ENCODE measurements at places on chromosomes 1 and 21.

- DNase-seq, result peak; percentile 31
These were observed 2.4 kb downstream of the RAP1GAP start for GRCh38 chr1:21666576-21667320.

- DNase-seq, result no peak
These were observed 287.1 kb downstream of the LTN1 start for GRCh38 chr21:28705616-28706015.

DNA sequence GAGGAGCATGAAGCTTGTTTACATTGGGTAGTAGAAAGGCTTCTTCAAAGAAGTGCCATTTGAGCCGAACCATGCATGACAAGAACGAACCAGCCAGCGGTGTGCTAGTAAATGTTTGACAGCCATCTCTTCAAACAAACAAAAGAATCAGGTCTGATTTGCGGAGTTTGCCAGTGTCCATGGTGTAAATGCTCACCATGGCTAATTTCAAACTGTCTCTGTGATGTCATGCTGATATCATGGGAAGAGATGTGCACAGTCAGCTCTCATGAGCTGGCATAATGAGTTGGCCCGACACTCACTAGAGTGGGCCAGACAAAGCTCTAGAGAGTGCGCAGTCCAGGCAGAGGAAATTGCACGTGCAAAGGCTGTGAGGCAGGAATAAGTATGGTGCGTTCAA lies 101.1 kb downstream of the KAZN start:
- peak; percentile 63 for DNase-seq

- DNase-seq, result no peak
These were observed 42.8 kb downstream of the PRDM15 start for GRCh38 chr21:41836166-41837015.

DNA sequence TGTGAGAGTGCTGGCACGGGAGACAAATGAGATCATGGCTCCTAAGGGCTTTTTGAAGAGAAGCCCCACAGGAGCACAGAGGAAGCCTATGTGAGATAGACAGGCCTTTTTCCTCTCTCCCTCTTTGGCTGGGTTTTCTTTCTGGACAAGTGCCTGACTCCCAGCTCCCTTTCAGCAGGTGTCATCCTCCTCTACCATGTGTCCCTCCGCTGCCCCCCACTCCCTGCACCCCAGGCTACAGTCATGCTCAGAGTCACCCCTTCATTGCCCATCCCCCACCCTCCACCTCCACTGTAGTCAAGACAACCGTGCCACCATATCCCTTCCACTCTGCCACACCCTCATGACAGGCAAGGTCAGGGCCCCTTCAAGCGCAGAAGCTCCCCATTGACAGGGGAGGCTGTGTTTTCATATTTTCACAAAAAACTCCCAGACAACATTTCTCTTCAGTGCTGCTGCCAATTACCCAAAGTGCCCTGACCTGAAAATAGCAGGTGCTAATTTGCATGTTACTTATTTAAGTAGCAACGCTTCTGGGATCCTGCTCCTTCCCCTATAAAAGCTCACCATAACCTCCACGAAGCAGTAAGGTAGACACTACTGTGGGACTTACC lies 92.1 kb upstream of the IPO9 start:
- no peak for DNase-seq

GRCh38 chr1:32335790-32336590 lies at the start of gene MARCKSL1:
MARCKSL1 (minus strand) TSS chr1:32336233; CDS start chr1:32336033, 200 bp downstream.
- peak; percentile 80 for DNase-seq

GRCh38 chr1:150622303-150622975 lies 7.0 kb downstream of the ENSA start:
- no peak for DNase-seq

GRCh38 chr1:8122477-8123407 lies 96.6 kb upstream of the ERRFI1 start:
- DNase-seq, result no peak

DNA sequence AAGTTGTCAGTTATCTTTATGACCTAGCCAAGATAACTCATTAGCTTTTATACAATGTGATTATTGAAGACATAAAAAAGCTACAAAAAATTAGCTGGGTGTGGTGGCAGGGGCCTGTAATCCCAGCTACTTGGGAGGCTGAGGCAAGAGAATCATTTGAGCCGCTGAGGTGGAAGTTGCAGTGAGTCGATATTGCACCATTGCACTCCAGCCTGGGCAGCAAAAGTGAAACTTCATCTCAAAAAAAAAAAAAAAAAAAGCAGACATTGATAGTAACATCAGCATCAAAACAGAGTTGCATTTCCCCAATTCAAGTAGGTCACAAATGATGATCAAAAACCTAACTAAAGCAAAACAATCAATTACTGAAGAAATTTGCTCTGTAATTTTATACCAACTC lies 191.4 kb downstream of the PTGER3 start:
- DNase-seq, result no peak

GRCh38 chr1:55076356-55076755 lies 37.0 kb downstream of the PCSK9 start:
- no peak for DNase-seq

DNA sequence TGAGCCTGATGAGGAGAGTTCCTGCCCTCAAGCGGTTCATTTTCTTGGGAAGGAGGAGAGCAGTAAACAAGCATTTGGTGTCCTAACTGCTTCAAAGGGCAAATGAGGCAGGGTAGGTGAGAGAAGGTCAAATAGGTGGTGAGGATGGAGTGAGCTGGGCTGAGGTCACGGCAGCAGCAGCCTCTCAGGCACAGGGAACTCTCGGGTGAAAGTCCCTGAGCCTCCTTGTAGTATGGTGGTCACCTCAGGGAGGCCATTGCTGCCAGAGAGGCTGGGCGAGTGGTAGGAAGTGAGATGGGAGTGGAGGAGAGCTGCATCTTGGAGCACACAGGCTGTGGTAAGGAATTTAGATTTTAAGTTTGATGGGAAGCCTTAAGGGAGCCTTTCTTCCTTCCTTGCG lies 4.0 kb downstream of the ADARB1 start:
- DNase-seq, result no peak

DNA sequence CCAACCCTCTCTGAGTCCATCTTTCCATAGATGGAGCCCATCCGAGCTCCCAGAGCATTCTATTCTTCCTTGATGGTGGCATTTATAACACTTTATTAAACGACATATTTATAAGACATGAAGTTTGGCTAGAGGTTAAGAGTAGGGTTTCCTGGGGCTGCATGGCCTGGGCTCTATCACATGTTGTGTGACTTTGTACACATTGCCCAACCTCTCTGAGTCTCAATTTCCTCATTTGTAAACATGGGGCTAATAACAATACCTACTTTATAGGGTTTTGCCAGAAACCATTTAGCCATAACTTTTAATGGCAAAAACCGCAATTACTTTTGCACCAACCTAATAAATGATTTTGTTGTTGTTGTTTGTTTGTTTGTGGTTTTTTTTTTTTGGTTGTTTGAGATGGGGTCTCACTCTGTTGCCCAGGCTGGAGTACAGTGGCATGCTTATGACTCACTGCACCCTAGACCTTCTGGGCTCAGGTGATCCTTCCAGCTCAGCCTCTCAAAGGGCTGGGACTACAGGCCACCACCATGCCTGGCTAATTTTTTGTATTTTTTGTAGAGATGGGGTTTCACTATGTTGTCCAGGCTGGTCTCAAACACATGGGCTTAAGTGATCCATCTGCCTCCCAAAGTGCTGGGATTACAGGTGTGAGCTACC lies 13.9 kb upstream of the ASAP3 start:
- DNase-seq, result no peak

DNA sequence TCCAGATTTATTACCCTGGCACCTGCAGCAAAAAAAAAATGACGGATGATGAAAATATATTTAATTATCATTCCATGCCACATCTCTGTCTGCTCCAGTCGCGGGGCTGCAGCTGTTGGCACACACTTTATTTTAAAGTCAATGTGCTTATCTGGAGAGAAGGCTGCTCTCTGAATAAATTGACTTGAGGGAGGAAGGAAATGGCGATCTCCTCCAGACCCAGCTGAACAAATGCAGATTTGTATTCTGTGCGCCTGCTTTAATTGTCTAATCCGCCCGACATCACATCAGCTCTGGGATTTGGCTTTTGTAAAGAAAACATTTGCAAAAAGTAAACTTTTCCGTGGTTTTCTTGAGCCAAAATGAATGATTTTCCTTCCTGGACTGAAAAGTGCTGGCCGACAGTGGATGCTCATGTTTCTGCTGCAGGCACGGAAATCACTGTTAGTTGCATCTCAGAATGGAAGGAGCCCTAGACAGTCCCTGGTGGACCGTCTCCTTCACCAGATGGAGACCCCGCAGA lies 150.2 kb downstream of the CAMTA1 start:
- DNase-seq, result no peak

- DNase-seq, result no peak
These were observed 75.6 kb upstream of the KAZN start for GRCh38 chr1:14522926-14523241.

DNA sequence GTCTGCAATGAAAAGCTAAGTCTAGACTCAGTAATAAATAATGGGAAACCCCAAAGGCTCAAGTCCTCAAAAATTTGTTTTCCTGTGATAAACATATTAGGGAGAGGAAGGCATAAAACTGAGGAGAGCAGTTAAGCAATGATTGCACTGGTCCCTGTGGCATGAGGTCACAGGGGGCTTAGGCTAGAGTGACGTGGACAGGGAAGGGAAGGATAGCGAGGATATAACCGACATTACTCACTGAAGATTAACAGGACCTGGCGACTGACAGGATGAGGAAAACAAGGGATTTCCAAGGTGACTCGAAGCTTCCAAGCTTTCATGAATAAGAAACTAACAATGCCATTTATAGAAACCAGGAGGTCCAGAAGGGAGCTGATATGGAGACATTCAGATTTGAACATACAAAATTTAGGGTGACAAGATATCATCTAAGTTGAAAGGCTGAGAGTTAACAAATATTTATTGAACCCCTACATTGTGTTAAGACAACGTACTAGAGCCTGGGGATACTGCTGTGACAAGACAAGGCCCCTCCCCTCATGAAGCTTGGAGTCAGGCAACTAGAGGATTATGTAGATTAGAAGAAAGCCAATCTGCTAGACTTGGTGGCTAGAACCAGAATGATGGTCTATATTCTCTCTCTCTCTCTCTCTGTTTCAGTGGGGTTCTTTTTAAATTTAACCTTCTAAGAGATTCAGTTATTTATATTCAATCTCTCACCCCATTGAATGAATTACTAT lies 33.2 kb upstream of the PKN2 start:
- no peak for DNase-seq

- DNase-seq, result no peak
These were observed 3.3 kb upstream of the UTP11 start for GRCh38 chr1:38009088-38009840.

GRCh38 chr1:198595765-198596164 lies 43.1 kb upstream of the PTPRC start:
- no peak for DNase-seq

GRCh38 chr1:1994536-1994935 lies 9.1 kb downstream of the CFAP74 start:
- no peak for DNase-seq

DNA sequence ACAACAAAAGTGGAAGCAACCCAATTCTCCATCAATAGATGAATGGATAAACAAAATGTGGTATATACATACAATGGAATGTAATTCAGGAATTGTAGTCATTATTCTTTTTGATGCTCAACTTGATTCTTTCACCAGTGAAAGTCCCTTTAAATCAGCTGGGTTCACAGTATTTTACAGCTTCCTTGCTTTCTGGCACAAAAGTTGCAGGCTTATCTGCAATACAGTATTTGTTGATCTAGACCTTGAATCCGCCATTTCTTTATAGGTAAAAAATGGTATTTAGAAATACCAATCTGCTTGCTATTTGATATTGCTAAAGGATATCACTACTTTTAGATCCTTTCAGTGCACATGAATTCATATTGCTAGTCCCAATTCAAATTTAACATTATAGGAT lies 44.7 kb upstream of the ERO1B start:
- no peak for DNase-seq

DNA sequence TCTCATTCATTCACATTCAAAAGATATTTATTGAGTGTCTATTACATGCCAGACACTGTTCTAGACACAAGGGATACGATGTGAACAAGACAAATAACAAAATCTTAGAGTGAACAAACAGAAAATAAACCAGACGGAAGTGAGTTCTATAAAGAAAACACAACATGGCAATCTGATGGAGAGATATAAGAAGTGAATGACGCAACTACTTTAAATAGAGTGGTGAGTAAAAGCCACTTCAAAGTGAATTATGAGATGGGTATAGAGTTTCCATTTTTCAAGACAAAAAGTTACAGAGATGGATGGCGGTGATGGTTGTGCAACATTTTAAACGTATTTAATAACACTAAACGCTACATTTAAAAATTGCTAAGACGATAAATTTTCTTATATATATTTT lies 75.4 kb downstream of the CEP170 start:
- no peak for DNase-seq

DNA sequence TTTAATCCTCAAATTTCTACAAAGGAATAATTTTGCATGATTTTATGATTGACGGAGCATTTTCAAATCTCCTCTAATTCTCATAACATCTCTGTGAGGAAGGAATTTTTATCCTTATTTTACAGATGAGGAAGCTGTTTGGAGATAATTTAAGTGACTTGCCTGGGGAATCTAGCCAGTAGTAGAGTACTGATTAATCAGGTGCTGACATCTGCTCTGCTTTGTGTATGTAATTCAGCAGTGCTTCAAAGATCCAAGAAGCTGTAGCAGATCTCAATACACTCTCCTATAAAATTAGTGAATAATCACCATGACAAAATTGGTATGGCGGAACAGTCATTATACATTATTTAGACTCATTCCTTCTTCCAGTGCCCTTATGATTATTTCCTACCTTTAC lies 46.0 kb downstream of the DPH5 start:
- DNase-seq, result no peak

DNA sequence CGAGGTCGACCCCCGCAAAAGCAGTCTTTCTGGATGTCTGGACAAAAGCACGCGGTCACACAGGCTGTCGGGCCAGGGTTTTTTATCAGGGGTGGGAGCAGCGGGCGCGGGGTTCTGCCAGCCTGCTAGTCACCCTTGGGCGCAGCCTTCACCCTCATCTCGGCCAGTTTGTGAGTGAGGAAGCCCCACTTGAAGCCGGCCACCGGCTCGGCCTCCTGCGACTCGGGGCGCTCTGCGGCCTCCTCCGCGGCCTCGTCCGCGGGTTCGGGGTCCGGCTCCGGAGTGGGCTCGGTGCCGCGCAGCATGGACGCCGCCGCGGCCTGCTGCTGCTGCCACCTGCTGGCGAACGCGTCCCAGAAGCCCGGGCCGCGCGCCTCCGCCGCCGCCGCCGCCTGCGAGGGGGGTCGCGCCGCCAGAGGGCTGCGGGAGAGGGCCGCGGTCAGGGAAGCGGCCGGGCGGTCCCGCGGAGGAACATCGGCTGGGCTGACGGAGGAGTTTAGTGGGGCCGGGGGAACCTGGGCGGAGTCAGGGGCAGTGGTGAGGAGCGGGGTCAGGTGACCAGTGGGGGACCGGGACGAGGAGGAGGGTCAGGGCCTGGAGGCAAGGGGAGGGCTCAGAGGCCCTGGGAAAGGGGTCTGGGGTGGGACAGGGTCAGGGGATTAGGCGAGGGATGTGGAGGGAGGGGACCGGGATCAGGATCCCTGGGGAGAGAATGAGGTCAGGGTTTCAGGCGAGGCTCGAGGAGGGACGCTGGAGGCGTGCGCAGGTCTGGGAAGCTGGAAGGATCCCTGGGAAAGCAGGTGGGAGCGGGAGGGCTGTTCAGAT lies 4.5 kb downstream of the C1orf232 start:
- DNase-seq, result peak; percentile 48

All from NCI-H345 (cell line).